ENCODE measurements at places on chromosomes 7 and 10.

GRCh38 chr7:3432911-3433310, 131.9 kb downstream of the SDK1 start:
- DNase-seq = no peak

DNA sequence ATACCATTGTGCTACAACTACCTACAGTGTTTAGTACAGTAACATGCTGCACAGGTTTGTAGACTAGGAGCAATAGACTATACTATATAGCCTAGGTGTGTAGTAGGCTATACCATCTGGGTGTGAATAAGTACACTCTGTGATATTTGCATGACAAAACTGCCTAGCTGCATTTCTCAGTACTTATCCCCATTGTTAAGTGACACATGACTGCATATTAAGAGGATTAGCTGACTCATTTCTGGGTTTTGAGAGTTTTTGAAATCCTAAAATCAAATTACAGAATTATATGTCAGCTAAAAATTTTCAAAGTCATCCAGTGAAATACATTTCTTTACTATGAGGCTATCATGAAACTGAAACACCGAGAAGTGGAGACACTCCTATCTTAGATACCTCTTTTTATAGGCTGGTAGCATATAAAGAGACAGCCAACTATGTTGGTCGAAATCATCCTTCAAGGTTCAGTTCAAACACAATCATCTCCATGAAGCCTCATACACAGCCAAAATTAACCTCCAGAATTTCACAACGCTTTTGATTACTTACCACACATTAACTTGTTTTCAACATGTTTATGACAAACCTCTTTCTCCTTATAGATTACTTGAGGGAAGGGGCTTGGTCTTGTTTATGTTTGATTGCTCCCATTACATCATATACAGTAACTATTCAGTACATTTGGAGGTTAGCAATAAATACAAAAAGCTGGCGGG, 89.8 kb upstream of the ANK3 start:
- no peak for DNase-seq

GRCh38 chr7:87480386-87480785, 4.9 kb upstream of the ABCB4 start:
- DNase-seq = no peak

DNA sequence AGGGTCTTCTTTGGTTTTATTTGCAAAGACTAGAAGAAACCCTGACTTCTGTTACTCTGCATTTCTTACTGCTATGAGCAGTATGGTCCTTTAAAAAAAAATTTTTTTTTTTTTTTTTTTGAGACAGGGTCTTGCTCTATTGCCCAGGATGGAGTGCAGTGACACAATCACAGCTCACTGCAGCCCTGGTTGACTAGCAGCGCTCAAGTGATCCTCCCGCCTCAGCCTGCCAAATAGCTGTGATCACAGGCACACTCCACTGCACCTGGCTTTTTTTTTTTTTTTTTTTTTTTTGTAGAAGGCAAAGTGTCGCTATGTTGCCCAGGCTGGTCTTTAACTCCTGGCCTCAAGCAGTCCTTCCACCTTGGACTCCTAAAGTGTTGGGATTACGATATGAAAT, 17.4 kb downstream of the CNNM2 start:
- DNase-seq = no peak

- peak; percentile 13 for DNase-seq
Observed at GRCh38 chr10:69492091-69492745, 41.0 kb downstream of the TSPAN15 start.

DNA sequence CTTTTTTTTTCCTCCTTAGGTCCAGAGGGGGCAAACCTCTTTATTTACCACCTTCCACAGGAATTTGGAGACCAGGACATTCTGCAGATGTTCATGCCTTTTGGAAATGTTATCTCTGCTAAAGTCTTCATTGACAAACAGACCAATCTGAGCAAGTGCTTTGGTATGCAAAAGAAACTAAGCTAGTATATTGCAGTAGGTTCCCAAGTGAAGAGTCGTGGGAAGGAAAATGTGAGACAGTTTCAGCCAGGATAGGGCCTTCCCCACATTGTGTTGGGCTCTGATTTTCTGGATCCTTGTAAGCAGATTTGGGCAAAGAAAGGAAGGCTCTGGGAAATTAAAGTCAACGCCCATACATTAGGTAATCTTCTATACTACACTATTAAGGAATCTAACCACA, 285.6 kb downstream of the USP6NL start:
- no peak for DNase-seq
